ENCODE measurements at places on chromosomes 11 and 22.

DNA sequence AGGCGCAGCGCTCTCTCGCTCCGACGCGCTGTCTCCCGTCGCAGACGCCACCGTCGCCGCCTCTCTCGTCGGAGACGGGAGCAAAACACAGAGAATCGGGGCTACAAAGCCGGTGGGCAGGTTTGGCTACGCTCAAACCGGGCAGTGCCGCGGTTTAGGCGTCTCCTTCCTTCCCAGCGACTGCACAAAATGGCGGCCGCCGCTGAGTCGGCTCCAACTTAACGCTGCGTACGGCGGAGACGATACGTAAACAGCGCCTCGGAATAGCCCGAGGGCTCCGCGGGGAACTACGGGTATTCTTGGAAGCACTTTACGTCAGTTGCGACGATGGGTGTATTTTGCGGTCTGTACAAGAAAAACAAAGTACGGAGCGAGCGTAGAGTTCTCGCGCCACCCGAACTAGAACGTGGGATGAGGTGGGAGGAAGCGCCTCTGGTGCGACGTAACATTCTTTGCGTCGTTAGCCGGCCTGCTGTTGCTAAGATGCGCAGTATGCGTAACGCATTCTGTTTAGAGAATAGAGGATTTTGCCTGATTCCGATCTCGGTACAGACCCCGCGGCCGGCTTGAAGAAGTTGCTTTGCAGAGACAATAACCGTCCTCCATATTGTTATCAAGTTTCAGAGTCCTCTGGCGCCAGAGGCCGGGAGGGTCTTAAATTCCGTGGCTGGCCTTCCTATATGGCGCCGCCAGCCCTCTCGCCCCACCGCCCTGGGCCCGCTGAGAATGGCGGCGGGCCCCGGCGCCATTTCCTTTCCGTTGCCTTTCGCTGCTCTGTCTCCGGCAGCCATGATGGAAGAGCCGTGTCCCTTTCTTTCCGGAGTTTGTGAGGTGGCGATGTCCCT, at the start of gene DDX17:
Gene DDX17 (minus strand): TSS at position 194 of the 845 bp plus-strand sequence.
- DNase-seq, result peak; percentile 87

- DNase-seq, result no peak
Observed at GRCh38 chr11:123164732-123165450, 30.2 kb downstream of the CLMP start.

GRCh38 chr22:45823336-45823735, 151.7 kb downstream of the ATXN10 start:
- DNase-seq, result no peak

- DNase-seq, result no peak
Observed at GRCh38 chr11:36594316-36594989, at the start of gene IFTAP. Gene IFTAP (plus strand): TSS chr11:36594502. CDS start chr11:36610104, 15,602 bp downstream.

DNA sequence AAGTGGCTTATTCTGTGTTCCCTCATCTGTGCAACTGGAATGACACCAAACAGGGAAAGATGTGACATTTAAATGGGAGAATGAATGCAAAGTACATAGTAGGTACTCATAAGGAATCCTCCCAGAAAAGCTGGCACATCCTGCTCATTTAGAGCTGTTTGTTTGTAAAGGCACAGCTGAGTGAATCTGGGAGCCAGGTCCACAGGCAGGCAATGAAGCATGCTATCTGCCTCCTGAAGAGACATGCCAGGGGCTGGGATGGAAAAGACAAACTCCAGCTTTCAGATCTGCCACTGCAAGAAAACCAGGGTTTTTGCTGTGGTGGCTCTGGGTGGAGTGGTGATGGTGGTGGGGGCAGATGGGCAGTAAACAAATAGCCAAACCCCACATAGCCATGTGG, 150.1 kb downstream of the TENM4 start:
- DNase-seq, result no peak

DNA sequence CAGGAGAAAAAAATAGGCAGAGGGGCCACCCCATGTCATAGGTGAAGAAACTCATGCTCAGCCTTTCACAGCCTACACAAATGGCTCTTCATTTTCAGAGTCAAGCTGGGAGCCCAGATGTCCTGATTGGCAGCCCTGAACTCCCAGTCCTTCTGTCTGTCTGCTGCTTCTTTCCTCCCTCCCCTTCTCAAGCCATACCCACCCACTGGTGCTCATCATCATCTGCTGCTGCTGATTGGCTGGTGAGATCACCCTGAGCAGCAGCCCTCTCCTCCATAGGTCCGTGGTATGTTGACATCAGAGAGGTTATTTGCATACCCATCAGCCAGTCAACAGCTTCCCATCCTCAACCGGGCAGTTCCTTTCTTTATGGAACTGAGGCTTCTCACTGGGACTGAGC, 46.1 kb upstream of the PRDM11 start:
- no peak for DNase-seq

DNA sequence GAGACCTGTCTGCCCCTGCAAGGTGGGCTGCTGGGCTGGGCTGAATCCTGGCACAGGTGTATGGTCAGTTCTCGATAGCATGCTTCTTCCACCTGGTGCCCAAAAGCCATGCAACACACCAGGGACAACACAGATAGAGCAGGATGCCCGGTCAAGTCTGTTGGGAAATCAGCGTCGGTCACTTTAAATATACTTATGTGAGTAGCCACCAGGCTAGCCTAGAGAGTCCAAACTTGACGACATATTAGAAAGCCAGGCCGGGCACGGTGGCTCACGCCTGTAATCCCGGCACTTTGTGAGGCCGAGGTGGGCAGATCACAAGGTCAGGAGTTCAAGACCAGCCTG, 8.9 kb downstream of the C1QTNF6 start:
- no peak for DNase-seq

DNA sequence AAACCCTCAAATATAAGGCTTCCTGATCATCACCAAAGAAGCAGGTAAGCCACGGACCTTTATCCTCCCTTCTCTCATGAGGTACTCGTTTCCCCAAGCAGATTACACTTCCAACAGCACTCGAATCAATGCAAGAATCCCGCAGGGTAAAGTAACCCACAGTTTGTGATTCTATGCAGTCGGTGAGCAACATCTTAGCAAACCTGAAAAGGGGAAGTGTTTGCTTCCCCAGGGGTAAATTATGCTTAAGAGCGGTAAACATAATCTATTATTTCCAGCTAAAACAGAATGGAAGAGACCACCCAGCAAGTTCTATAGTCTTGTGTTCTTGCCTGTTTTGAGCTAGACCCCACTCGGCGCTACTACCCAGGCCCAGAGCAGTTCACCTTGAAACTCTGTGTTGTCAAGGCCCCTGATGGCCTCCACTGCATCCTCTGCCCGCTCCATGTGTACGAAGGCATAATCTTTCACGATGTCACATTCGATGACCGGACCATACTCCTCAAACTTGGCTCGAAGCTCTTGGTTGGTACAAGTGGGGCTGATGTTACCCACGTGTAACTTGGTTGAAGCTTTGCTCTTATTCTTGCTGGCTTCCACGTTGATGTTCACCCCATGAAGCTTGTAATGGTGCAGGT, 1.3 kb downstream of the RBM4B start:
- no peak for DNase-seq

All from dorsolateral prefrontal cortex (tissue), 122 donors.